Progenitor cell of endocrine pancreas (in vitro differentiated cells): ENCODE measurements at places on chromosomes 11 and 22.

- H3K4me1 ChIP-seq = peaks cover 9% of the 10 kb centered on the region
- H3K27ac ChIP-seq = no peak overlapping the region
Measured at GRCh38 chr11:101987370-101987769, 59.9 kb upstream of the CFAP300 start.

DNA sequence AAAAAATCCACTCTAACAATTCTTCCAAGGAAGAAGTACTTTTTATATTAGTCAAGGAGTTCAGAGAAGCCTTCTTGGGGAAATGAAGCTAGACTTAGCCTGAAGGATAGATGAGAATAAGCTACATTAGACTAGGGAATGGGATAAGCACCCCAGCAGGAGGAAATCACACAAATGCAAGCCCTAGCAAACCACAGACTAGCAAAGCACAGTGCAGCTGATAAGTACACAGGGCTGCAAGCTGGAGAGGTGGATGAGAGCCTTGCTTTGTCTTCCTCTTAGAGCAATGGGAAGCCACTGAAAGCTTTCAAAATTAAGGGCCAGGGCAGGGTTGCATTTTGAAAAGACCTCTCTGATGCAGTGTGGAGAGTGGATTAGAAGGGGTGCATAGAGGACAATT, 946.2 kb downstream of the LRRC4C start:
- no peak overlapping the region for H3K27ac ChIP-seq
- no peaks in the 10 kb centered on the region for H3K36me3 ChIP-seq
- no peak for DNase-seq
- H3K27me3 ChIP-seq = no peaks in the 10 kb centered on the region
- H3K4me1 ChIP-seq = no peaks in the 10 kb centered on the region

- peaks cover 2% of the 10 kb centered on the region for H3K36me3 ChIP-seq
- H3K4me3 ChIP-seq = no peak overlapping the region
- no peak overlapping the region for H3K27ac ChIP-seq
Measured at GRCh38 chr11:86116386-86116726, 47.5 kb upstream of the PICALM start.

DNA sequence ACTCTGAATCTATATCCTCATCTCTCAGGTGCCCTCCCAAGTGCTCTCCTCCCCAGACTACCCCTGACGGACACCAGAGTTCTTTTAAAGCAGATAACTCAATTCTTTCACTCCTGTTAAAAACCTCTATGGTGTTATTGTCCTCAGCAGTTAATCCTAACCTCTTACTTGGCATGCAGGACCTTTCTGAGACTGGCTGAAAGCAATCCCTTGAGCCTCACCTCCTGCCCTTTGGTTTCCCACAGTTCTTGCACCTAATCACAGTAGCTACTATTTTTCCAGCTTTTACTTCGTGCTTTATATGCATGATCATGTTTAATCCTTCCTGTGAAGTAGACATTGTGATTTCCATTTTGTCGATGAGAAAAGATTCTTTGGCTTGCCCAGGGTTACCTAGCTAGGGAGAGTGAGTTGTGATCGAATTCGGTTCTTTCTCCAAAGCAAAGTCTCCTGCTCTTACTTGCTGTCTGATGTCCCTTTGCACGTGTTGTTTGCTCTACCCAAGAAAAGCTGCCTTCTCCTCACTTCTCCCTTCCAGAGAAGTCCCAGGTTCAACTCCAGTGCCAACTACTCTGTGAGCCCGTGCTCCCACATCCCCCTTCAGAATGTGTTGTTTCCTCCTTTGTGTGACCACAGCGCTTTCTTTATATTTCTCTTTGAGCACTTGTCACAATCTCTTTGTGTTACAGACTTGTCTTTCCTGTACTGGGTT, 2.1 kb downstream of the UBE2L3 start:
- H3K36me3 ChIP-seq = peaks cover 5% of the 10 kb centered on the region
- peak overlapping the region; percentile 92 for H3K4me3 ChIP-seq
- H3K27ac ChIP-seq = peak overlapping the region; percentile 98
- H3K4me1 ChIP-seq = peaks cover 40% of the 10 kb centered on the region
- DNase-seq = no peak

- H3K4me3 ChIP-seq = no peak overlapping the region
- peaks cover 1% of the 10 kb centered on the region for H3K36me3 ChIP-seq
- H3K27me3 ChIP-seq = no peaks in the 10 kb centered on the region
Measured at GRCh38 chr11:90500922-90501568, 278.2 kb upstream of the CHORDC1 start.
